ENCODE measurements at places on chromosomes 4 and X.

DNA sequence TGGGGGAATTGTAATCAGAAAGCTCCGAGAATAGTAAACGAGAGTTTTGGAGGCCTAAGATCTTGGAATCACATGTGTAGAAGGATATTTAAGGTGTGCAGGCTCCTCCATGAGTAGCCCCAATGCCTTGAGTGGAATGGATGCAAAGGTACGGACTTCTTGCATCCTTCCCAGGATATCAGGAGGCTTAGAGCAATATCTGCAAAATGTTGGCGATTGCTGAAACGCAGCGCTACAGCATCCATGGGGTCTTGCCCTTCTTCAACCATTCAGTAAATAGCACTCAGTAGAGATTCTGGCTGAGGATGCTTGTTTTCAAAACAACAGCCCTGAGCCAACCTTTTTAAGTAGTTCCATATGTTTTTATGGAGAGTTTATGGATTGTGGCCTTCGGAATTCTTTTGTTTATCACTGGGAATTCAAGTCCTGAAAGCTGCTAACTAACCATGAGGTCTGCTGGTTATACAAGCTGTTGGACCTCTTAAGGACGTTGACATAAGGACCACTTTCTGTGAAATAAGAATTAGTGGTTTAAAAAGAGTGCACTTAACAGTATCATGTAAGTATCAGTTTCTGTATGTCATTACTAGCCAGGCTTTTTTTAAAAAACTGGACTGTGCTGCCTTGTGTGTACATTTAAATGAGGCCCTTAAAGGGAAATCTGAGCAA is 228.8 kb upstream of the PGRMC2 start:
- DNase-seq: no peak

DNA sequence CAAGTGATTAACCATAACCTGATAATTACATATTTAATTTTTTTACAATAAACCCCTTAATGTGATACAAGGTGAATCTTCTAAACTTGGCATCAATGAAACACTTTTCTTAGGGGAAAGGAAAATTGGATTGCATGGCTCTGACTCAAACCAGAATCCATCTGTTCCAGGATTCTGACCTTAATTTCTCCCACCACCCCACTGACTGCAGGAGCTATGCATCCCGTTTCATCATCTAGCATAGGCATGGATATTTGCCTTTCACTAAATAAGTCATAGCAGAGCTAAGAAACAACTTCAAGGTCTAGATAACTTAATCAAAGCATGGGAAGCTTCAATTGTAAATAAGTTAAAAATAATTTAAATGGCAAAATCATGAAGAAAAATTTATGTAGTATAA is 156.3 kb downstream of the BTC start:
- no peak for DNase-seq

- DNase-seq: no peak
Observed at GRCh38 chr4:10083861-10084641, 32.5 kb downstream of the WDR1 start.

- DNase-seq: no peak
Observed at GRCh38 chr4:178881937-178882336, 1439.7 kb upstream of the AGA start.

- DNase-seq: no peak
Observed at GRCh38 chrX:97704474-97704873, 820.8 kb downstream of the RPA4 start.

DNA sequence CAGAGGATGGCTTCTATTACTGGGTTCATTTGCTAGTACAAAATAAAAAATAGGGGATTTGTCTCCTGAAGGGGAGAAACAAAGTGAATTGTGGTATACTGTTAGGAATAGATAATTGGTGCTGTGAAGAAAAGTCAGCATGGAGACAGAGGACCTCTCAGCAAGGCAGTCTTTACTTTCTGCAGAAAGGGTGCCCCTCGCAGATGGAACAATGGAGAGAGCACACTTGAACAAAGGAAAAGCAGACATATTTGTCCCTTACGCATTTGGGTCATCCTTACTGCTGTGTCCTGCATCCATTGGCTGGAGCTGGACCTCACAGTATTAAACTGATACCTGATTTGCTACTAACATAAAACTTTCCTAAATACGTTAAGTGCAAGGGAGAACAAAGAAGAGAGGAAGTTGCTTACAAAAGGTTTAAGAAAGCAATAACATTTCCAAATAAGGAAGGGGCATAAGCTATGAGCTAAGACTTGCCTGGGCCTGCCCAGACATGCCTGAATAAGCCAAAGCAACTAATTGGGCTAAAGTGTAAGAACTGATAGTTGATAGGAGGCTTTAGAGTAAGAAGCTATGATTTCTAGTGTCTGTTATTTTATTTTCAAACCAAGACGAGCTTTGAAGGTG is 83.8 kb downstream of the CCKAR start:
- DNase-seq: no peak
